ENCODE measurements at places on chromosomes 4 and X. TPM values are rescaled to one million over a fixed set of nuclear protein-coding genes. Genes with fewer than 3 reads are reported as not detected.

The VCX3B gene
- not detected for total RNA-seq

DNA sequence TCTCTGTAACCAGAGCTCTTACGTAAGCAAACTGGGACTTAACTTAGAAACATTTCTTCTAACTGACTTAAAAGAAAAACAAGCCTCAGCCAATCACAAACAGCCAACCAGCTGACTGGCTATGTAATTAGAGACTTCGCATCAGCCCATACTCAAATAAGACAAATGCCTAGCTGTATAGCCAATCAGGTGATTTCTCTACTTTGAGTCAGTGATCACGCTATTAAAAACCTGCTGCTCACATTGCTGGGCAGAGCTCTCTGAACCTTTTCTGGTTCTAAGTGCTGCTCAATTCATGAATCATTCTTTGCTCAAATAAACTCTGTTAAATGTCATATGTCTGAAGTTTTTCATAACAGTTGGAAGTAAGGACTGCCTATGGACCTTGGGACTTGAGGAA lies 9.9 kb upstream of the SMIM10L2A start:
- H3K27me3 ChIP-seq: no peaks in the 10 kb centered on the region
- peaks cover 10% of the 10 kb centered on the region for H3K4me1 ChIP-seq
- H3K27ac ChIP-seq: no peak overlapping the region
- no peak overlapping the region for H3K4me3 ChIP-seq
- no peak for DNase-seq
- H3K36me3 ChIP-seq: no peaks in the 10 kb centered on the region

- no peaks in the 10 kb centered on the region for H3K27me3 ChIP-seq
- H3K4me1 ChIP-seq: no peaks in the 10 kb centered on the region
- DNase-seq: no peak
- H3K27ac ChIP-seq: no peak overlapping the region
- H3K4me3 ChIP-seq: no peak overlapping the region
Observed at GRCh38 chrX:38954520-38954919, 153.3 kb downstream of the MID1IP1 start.

DNA sequence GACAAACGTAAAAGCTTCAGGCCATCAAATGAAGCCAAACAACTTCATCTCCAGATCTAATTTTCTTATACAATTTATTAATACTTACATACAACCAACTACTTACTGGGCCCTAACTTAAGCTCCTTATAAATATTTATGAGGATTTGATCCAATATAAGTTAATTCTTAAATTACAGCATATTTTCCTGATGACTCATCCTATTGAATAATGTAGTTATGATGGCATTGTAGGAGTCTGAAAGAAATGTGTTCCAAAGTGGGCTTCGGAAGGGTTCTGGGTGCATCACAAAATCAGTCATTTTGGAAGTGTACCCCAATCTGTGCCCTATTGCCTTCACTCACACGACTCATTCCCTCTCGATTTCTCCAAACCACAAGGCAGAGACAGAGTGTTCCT lies 455.1 kb upstream of the CTSO start:
- H3K4me1 ChIP-seq: no peaks in the 10 kb centered on the region
- no peak overlapping the region for H3K27ac ChIP-seq

The CETN2 gene
- total RNA-seq: 23.9 TPM

DNA sequence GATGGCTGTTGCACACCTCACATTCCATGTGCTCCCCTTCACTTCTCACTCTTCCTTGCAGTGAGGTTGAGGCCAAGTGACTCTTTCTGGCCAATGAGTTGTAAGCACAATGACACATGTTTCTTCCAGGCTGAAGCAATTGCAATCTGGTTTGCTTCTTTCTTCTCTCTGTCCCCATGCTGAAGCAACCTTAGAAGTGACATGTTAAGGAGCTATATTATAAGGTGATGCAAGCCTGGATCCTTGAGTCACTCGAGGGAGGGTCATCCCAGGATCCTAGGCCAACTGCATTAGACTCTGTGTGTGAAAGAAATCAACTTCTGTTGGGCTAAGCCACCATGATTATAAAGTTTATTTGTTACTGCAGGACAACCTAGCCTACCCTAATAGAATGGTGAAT lies 45.5 kb upstream of the HS3ST1 start:
- no peaks in the 10 kb centered on the region for H3K36me3 ChIP-seq
- no peak overlapping the region for H3K4me3 ChIP-seq
- H3K27ac ChIP-seq: no peak overlapping the region
- DNase-seq: no peak
- 0 out of 2 replicates have a peak, but pooled peaks cover under 1% of the 10 kb centered on the region for H3K4me1 ChIP-seq

- no peaks in the 10 kb centered on the region for H3K4me1 ChIP-seq
- no peak overlapping the region for H3K27ac ChIP-seq
- no peak overlapping the region for H3K4me3 ChIP-seq
Observed at GRCh38 chrX:1221296-1221845, 8.9 kb upstream of the CRLF2 start.

GRCh38 chr4:74307170-74307569 lies 1.1 kb upstream of the EPGN start:
- no peaks in the 10 kb centered on the region for H3K27me3 ChIP-seq
- DNase-seq: no peak
- H3K36me3 ChIP-seq: no peaks in the 10 kb centered on the region
- H3K4me1 ChIP-seq: peaks cover 7% of the 10 kb centered on the region
- H3K4me3 ChIP-seq: no peak overlapping the region

The CPXCR1 gene
- not detected for total RNA-seq

The FOXR2 gene
- total RNA-seq: not detected

GRCh38 chr4:79996851-79997250 lies 76.2 kb downstream of the ANTXR2 start:
- no peaks in the 10 kb centered on the region for H3K4me1 ChIP-seq
- no peaks in the 10 kb centered on the region for H3K36me3 ChIP-seq
- no peak overlapping the region for H3K27ac ChIP-seq
- no peak for DNase-seq

GRCh38 chr4:182042945-182043344 lies 200.3 kb upstream of the TENM3 start:
- no peak overlapping the region for H3K27ac ChIP-seq
- H3K36me3 ChIP-seq: no peaks in the 10 kb centered on the region
- no peak overlapping the region for H3K4me3 ChIP-seq

DNA sequence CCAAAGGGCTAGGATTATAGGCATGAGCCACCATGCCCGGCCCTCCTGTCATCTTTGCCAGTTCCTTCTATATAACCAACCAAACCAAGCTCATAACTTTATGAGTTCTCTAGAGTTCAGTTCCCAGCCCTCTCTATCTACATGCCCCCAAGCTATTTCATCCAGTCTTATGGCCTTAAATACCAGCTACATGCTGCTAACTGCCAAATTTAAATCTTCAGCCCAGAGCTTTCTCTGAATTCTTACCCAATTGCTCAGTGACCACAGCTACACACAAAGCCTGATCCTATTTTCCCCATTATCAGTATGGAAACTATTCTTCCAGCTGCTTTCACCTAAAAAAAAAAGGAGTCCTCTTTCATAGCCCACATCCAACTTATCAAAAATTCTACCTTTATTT lies 23.1 kb downstream of the TMEM184C start:
- no peaks in the 10 kb centered on the region for H3K36me3 ChIP-seq
- no peak for DNase-seq
- no peak overlapping the region for H3K4me3 ChIP-seq
- no peaks in the 10 kb centered on the region for H3K4me1 ChIP-seq
- no peak overlapping the region for H3K27ac ChIP-seq

DNA sequence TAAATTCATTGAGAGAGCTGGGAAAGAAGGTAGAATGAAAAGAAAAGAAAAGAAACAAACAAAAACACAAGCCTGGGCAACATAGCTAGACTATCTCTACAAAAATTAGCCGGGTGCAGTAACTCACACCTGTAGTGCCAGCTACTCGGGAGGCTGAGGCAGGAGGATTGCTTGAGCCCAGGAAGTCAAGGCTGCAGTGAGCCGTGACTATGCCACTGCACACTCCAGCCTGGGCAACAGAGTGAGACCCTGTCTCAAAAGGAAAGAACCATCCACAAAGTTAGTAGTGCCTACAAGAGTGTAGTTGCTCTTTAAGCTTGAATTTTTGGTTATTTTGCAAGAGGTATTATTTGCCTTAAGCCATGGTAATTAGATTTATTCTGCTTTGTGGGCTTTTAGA lies 157.7 kb downstream of the CBR4 start:
- no peak overlapping the region for H3K27ac ChIP-seq
- peaks cover 17% of the 10 kb centered on the region for H3K4me1 ChIP-seq
- DNase-seq: no peak
- H3K27me3 ChIP-seq: no peaks in the 10 kb centered on the region
- no peak overlapping the region for H3K4me3 ChIP-seq
- H3K36me3 ChIP-seq: no peaks in the 10 kb centered on the region

DNA sequence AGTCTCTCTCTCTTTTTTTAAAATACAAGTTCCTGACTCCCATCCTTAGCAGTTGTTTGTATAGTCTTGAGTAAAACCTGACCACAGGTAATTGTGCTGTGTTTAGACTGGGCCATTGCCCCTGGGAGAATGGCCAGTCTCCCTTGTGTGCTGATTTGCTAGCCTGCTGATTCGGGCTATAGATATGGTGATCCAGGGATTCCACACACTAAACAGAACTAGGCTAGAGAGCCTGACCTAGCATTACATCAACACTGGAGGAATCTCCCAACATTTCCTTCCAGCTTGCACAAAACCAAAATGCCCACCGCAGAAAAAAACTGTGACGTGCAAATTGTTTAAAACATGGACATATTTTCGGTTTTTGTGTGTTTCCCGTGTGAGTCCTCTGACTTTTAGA lies 5.1 kb downstream of the UPRT start:
- no peaks in the 10 kb centered on the region for H3K27me3 ChIP-seq
- no peak overlapping the region for H3K27ac ChIP-seq
- no peaks in the 10 kb centered on the region for H3K36me3 ChIP-seq
- no peaks in the 10 kb centered on the region for H3K4me1 ChIP-seq
- DNase-seq: no peak

- H3K27ac ChIP-seq: no peak overlapping the region
- no peak for DNase-seq
- no peaks in the 10 kb centered on the region for H3K4me1 ChIP-seq
- no peaks in the 10 kb centered on the region for H3K36me3 ChIP-seq
- H3K4me3 ChIP-seq: no peak overlapping the region
Observed at GRCh38 chrX:68758671-68759070, 70.2 kb upstream of the EFNB1 start.

The CYTL1 gene
- total RNA-seq: not detected

GRCh38 chrX:45598861-45599260 lies 398.2 kb upstream of the DIPK2B start:
- H3K36me3 ChIP-seq: no peaks in the 10 kb centered on the region
- DNase-seq: no peak
- H3K27me3 ChIP-seq: no peaks in the 10 kb centered on the region
- no peaks in the 10 kb centered on the region for H3K4me1 ChIP-seq
- H3K27ac ChIP-seq: no peak overlapping the region
- H3K4me3 ChIP-seq: no peak overlapping the region

The MAP3K15 gene
- 1.5 TPM for total RNA-seq

The TEX13A gene
- total RNA-seq: not detected

- H3K27me3 ChIP-seq: no peaks in the 10 kb centered on the region
- no peak overlapping the region for H3K4me3 ChIP-seq
- H3K36me3 ChIP-seq: no peaks in the 10 kb centered on the region
- H3K4me1 ChIP-seq: no peaks in the 10 kb centered on the region
- DNase-seq: no peak
Observed at GRCh38 chr4:87251106-87251505, 30.7 kb upstream of the KLHL8 start.

GRCh38 chr4:42483426-42484379 lies 86.4 kb downstream of the SHISA3 start:
- no peaks in the 10 kb centered on the region for H3K27me3 ChIP-seq
- DNase-seq: no peak
- no peaks in the 10 kb centered on the region for H3K4me1 ChIP-seq
- H3K36me3 ChIP-seq: no peaks in the 10 kb centered on the region

The PHOX2B gene
- total RNA-seq: not detected

The PDK3 gene
- 4.0 TPM for total RNA-seq

- no peak overlapping the region for H3K4me3 ChIP-seq
- H3K4me1 ChIP-seq: peaks cover 10% of the 10 kb centered on the region
- H3K27ac ChIP-seq: no peak overlapping the region
- no peak for DNase-seq
Observed at GRCh38 chrX:153877571-153878261, 8.3 kb downstream of the L1CAM start.

The UGT2B15 gene
- 0.32 TPM for total RNA-seq

The OTC gene
- total RNA-seq: not detected

- no peaks in the 10 kb centered on the region for H3K27me3 ChIP-seq
- H3K4me3 ChIP-seq: no peak overlapping the region
- no peaks in the 10 kb centered on the region for H3K4me1 ChIP-seq
- no peak for DNase-seq
Observed at GRCh38 chr4:143726714-143727113, 26.2 kb upstream of the FREM3 start.

The POF1B gene
- total RNA-seq: 28.6 TPM

The MAGEB17 gene
- total RNA-seq: not detected

The IL2RG gene
- 5.1 TPM for total RNA-seq

The DCAF12L1 gene
- total RNA-seq: not detected

The TEX13C gene
- not detected for total RNA-seq

- H3K27ac ChIP-seq: no peak overlapping the region
- no peak overlapping the region for H3K4me3 ChIP-seq
Observed at GRCh38 chrX:125193921-125194320, 125.8 kb upstream of the TEX13C start.

The ATP5ME gene
- 257 TPM for total RNA-seq

- H3K27ac ChIP-seq: no peak within 1 kb of the TSS
- H3K4me1 ChIP-seq: no peaks in the 10 kb centered on the region
- no peaks in the 10 kb centered on the region for H3K36me3 ChIP-seq
- no peak within 1 kb of the TSS for H3K4me3 ChIP-seq
Observed at GRCh38 chr4:73853246-73853704, at the start of gene PF4V1. PF4V1 (plus strand) TSS chr4:73853296; CDS start chr4:73853363, 67 bp downstream.

DNA sequence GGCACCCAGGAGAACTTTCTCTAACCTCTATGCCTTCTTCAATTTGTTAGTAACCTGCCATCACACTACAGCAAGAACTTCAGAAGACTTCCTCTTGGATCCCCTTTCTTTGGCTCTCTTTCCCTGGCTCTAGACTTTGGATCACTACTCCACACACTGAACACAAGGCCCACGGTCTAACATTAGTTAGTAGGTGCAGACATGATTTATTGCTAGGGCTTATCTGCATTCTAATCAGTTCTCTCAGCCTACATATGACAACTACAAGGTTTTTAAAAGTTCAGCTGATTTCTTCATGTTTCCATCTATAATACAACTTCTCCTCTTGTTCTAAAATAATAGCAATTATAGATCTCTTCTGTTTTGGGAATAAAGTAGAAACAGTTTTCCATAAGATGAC lies 209.1 kb upstream of the ANXA10 start:
- H3K36me3 ChIP-seq: no peaks in the 10 kb centered on the region
- H3K4me1 ChIP-seq: no peaks in the 10 kb centered on the region
- H3K27ac ChIP-seq: no peak overlapping the region
- no peak for DNase-seq

- no peaks in the 10 kb centered on the region for H3K4me1 ChIP-seq
- H3K36me3 ChIP-seq: no peaks in the 10 kb centered on the region
- DNase-seq: peak; percentile 57
- H3K27ac ChIP-seq: no peak overlapping the region
Observed at GRCh38 chr4:17447675-17448298, 64.1 kb downstream of the QDPR start.

- H3K4me1 ChIP-seq: peaks cover 52% of the 10 kb centered on the region
- no peak overlapping the region for H3K4me3 ChIP-seq
- no peak for DNase-seq
- no peaks in the 10 kb centered on the region for H3K36me3 ChIP-seq
- peak overlapping the region; percentile 70 for H3K27ac ChIP-seq
Observed at GRCh38 chr4:113040793-113041192, 8.7 kb upstream of the ANK2 start.

- no peak for DNase-seq
- no peaks in the 10 kb centered on the region for H3K36me3 ChIP-seq
- H3K4me1 ChIP-seq: no peaks in the 10 kb centered on the region
- no peak overlapping the region for H3K27ac ChIP-seq
- no peak overlapping the region for H3K4me3 ChIP-seq
Observed at GRCh38 chr4:147509386-147509785, 28.5 kb downstream of the EDNRA start.
